HCT116 (cell line): ENCODE measurements at places on chromosomes 7 and 10.

DNA sequence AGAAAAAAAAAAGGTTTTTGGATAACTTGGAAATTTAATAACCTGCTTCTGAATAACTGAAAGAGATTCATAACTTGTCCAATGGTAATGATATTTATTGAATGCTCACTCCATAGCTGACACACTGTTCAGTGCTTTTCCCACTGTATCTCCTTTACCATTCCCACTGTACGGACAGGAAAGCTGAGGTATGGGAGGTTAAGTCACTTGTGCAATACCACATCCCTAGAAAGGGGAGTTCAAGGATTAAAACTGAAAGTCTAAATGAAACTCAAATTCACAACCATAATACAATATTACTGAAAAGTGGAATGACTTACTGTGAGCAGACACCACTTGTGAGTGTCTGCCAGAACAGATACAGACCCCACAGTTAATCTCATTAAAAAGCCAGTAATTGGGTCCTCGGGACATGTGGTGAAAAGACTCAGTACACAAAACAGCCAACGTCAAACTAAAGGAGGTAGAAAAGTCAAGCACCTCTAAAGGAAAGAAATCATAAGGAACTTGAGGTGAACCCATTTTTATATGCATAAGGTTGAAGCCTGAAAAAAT is 13.8 kb upstream of the RHOBTB1 start:
- DNase-seq = no peak

- DNase-seq = no peak
Observed at GRCh38 chr10:105855791-105856190, 1214.7 kb downstream of the SORCS3 start.

GRCh38 chr10:113350311-113351040 is 202.4 kb upstream of the HABP2 start:
- no peak for DNase-seq

- no peak for DNase-seq
Observed at GRCh38 chr10:995559-995926, 7.3 kb downstream of the GTPBP4 start.

GRCh38 chr10:24928163-24928562 is 24.2 kb downstream of the PRTFDC1 start:
- DNase-seq = no peak

- DNase-seq = no peak
Observed at GRCh38 chr10:79137826-79138225, 69.1 kb downstream of the ZMIZ1 start.

DNA sequence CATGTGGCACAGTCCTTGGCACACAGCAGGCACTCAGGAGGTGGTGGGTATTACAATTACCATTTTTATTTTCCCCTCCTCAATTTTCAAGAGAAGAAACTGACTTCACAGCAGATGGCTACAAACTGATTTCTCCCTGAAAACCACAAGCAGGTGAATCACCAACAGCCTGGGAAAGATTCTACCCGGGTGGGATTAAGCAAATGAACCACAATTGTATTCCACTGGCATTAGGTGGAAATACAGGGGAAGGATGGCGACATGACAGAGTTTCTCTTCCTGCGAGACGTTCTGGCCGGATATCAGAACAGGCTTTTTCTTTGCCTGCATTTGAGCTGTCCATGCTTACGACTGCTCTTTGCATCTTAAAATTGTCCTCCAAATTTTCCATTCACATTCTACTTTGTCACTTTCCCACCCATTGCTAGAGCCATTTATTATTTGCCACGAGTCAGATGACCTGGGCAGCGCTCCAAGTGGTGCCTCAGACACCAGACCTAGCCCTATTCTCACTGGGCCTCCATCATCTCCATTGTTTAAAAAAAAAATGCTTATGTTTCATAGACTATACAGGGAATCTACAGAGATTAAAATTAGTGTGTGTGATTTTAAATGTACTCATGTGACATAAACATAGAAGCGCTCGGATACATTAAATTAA is 4.6 kb downstream of the DENND11 start:
- DNase-seq = no peak

DNA sequence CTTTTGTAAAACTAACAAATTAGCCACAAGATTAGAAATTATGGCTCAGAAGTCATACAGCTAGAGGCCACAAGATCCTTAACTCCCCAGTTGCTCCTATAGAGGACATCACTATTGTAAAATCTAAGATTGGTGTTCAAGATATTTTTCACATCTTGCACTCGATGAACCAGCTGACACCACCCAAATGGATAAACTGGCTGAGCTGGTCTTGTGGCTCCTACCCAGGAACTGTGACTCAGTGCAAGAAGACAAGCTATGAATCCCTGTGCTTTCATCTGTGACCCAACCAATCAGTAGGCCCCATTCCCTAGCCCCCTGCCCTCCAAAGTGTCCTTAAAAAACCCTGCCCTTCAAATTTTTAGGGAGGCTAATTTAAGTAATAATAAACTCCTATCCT is 27.9 kb upstream of the R3HCC1L start:
- DNase-seq = no peak

DNA sequence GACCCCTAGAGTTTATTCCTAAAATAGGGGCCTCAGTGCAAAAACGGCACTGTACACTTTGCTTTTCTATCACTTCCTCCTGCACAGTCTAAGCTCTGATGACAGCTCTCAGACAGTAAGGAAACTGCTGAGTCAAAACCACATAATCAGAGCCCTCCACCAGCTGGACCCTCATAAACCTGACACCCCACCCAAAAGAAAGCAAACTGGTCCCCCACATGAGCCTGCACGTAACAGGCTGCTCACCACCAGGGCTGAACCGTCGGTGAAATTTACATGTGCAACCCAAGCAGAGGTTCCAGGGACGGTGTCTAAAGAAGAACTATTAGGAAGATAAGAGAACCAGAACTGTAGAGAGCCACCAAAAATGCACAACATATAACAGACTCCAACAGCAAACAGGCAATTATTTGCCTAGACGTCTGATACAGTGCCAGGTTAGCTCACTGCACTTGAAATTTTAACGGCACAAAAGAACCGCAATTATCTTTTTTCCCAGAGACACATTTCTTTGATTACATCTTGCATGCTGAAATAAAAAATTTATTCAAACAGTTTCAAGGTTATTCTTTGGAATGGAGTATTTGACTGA is 19.6 kb downstream of the SGMS1 start:
- DNase-seq = no peak

GRCh38 chr10:49739426-49739825 is 22.7 kb downstream of the OGDHL start:
- DNase-seq = no peak

DNA sequence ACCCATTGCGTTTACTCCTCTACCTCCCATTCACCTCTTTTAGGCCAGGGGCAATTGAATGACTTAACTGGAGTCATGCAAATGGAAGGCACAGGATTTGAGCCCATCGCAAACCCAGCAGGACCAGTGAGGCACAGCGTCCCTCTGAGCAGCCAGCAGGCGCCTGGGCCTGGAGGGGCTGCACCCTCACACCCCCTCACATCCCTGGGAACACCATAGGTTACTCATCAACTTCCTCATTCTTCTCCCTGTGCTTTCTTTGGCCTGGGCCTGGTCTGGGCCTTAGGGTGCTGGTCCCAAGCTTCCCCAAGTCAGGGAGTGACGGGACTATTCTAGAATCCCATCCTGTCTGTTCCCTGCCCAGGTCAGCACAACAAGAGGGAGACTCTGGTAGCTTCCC is 169.4 kb upstream of the EEPD1 start:
- no peak for DNase-seq

GRCh38 chr7:84043661-84044191 is 150.9 kb downstream of the SEMA3A start:
- DNase-seq = no peak

DNA sequence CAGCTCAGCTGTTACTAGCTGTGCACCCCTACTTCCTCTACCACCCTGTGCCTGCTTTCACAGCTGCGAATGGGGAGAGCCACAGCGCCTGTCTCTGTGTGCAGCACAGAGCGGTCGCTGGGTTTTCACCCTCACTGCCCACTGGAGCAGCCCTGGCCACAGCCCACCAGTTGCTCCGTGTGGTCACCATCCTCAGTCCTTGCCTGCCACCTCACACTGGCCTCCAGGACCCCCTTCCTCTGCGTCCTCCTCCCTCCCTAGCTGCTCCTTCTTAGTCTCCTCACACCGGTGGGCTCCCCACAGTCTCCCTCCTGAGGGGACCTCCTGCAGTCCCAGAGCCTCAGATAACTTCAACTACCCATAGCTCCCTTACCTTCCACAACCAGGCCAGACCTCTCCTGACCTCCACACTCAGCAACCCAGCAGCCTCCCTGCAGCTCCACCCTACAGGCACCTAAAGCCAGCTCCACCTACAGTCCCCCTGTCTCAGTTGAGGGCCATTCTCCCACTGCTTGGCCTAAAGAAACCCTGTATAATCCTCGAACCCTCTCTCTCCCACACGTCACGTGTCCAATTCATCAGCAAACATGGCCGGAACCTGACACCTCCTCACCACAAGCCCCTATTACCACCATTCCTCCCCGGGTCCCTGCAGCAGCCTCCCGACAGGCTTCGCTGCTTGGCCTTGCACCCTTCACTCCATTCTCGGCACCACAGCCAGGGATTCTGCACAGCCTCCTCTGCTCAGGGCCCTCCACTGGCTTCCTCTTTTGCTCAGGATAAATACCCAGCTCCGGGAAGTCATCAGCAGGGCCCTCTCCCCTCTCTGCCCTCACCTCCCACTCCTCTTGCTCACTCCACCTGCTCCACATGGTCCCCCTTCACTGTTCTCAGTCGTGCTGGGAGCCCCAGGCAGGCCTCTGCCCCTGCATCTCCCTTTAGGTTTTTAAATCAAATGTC is 28.1 kb downstream of the PLAC9 start:
- no peak for DNase-seq
